ENCODE measurements at places on chromosomes 1 and 21.

DNA sequence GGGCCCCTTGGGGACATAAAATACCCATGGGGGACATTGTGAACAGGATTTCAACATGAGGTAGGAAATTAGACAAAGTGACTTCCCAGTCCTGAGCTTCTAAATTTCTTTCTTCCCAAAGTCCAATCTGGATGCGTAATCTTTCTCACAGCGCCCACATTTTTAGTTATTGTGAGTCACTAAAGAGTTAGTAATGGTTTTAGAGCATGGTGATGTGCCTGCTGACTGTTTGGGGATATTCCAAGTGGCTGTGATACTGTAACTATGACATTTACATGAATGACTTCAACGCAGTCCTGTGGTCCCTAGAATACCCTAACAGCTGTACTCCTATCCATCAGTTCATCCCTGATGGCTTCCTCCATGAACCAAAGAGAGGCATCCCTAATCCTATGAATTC, 224.0 kb upstream of the COA6 start:
- no peak for DNase-seq

DNA sequence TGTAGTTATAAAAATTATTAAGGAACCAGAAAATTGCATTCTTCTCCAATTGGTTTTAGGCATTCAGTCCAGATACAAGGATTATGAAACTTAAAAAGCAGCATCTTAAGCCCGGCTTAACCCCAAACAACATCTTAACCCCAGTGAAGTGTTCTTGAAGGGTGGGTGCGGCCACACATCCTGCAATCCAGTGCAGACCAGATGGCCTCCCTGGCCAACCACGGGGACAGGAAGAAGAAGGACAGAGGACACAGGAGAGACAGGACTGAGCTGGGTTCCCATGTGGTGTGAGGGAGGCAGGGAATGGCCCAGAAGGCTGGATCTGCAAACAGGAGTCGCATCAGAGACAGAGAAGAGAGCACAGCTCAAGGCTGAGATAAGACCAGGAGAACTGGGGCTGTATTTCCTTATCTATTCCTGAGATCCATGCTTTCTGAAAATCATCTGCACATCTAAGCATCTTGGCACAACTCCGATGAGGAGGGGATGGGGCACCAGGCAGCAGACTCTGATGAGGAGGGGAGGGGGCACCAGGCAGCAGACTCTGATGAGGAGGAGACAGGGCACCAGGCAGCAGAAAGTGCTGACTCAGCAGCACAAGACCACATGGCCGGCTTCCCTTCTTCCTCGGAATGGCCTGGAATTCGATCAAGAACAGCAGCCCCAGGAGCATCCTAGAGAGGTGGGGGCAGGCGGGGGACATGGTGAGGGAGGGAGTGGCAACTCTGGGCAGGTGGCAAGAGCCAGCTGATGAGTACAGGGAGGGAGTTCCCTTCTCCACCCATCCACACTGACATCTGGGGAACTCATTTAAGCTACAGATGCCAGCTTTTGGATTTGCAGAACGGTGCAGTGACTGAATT, 26.6 kb downstream of the ABCG1 start:
- DNase-seq = peak; percentile 59

DNA sequence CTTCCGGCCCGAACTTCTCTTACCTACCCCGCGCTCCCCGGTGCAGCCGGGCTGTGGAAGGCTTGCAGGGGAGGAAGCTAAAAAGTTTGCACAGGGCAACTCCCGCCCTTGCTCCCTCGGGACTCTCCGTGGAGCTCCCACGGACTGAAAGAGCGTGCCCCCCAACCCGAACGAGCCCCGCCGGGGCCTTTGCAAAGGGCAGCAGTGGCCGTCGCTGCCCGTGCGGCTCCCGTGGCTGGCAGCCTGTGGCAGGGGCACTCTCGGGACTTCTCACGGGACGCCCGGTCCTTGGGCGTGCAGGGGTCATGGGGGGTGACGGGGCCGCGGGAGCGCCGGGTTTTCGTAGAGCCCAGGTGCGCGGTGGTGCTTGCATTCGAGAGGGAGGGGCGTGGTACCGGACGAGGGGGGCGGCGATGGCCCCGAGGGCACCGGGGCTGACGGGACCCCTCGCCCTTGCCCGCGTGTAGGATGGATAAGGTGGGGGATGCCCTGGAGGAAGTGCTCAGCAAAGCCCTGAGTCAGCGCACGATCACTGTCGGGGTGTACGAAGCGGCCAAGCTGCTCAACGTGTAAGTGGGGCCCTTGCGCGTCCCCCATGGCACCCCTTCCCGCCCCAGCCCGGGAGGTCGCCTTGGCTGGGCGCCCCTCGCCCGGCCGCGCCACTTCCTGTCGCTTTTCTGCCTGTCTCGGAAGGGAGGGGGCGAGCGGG, 711 bp downstream of the GADD45A start:
- no peak for DNase-seq

DNA sequence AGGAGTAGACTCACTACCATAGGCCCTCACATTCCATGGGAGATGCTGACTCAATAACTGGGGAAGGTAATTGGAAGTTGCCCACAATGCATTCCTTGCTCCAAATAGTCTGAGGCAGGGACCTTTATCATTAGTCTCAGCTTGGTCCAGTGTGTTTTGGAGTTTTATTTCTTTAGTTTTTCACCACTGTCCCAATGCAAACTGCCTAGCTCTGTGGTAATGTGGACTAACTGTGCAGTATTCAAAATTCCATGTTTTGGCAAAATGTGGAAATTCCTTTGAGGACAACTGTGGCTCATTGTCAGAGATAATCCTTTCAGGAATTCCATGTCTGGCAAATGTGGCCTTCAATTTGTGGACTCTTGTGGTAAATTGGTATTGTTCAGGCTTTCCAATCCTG, 78.1 kb upstream of the PAPPA2 start:
- DNase-seq = no peak

All from hypothalamus (tissue), 51 donors.